ENCODE measurements at places on chromosomes 6 and 20.
A peak's percentile ranks its signal among the peaks of the same experiment; 100 is the strongest.

- no peak for DNase-seq
These were observed 106.6 kb downstream of the TAF4 start for GRCh38 chr20:61958773-61959700.

DNA sequence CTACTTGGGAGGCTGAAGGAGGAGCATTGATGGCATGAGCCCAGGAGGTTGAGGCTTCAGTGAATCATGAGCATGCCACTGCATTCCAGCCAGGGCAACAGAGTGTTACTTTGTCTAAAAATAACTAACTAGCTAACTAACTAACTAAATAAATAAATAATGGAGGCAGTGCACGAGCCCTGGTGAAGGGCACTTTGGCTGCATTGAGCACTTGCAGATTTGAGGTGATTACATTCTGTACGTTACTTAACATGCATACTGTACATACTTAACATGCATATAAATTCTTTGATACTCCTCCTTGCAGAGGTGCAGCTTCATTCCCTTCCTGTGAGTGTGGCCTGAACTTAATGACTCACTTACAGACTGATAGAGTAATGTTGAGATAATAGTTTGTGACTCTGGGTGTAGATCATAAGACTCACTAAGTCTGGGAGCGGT, 10.7 kb downstream of the HLA-A start:
- no peak for DNase-seq

DNA sequence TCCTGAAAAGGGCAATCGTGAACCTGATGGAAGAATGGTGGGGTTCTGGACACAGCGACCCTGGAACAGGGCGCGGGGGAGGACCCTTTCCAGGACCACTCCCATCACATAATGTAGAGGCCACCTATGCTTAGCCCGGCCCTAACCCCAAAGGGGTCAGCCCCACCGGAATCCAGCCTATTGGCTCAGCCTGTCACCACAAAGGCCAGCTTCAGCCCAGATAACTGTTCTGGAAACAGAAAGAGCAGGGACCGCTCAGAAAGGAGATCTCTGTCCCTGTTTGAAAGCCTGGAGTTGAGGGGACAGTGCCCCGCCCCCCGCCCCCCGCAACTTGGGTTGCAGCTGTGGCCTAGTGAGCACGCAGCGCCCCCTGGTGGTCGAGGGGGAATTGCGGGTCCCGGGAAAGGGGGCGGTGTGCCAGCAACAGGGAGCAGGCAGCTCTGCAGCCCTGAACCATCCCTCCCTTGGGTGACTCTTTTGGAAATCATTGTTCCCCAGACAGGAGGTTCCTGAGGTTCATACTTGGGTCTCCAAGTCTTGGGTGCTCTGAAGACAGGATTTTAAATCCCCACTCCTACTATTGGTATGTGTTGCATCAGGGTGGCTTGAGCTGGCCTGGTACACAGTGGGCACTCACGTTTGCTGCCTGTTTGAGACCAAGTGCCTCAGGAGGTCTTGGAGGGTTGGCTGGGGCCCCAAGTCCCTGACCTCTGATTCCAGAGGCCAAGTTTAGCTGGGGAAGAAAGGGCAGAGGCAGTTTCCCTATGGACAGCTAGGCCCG, 1.5 kb downstream of the SIGLEC1 start:
- DNase-seq, result peak; percentile 71

GRCh38 chr6:79694156-79694555, 63.0 kb downstream of the SH3BGRL2 start:
- DNase-seq, result no peak

- DNase-seq, result no peak
These were observed 155.2 kb downstream of the TFAP2A start for GRCh38 chr6:10259671-10260070.

GRCh38 chr6:4010048-4010447, 68.9 kb downstream of the FAM217A start:
- no peak for DNase-seq
